ENCODE measurements at places on chromosomes 4 and X.

GRCh38 chr4:140255467-140255866 is 101.5 kb upstream of the MAML3 start:
- no peak for DNase-seq

GRCh38 chr4:182978152-182978827 is 61.1 kb upstream of the DCTD start:
- DNase-seq = no peak

- no peak for DNase-seq
Measured at GRCh38 chr4:109315818-109316217, 13.4 kb upstream of the COL25A1 start.

DNA sequence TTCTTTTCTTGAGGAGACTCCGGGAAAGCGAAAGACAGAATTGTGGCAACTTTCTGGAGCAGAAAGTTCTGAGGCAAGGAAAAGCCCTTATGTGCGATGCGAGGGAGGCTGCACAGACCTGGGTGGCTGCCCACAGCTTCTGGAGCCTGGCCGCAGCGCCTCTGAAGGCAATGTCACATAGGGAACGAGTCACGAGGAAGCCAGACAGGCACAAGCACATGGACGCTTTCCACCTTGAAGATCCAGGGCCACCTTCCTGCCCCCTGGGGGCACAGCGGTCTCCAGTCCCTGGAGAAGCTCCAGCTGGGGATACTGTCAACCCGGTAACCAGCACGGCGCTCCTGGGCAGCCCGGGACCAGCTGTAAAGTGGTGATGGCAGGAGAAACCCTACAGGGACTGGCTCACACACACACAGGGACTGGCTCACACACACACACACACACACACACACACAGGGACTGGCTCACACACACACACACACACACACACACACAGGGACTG is 69.8 kb downstream of the MTNR1A start:
- DNase-seq = no peak

GRCh38 chrX:37578045-37578444 is 6.6 kb downstream of the LANCL3 start:
- DNase-seq = no peak

- DNase-seq = no peak
Measured at GRCh38 chr4:24527371-24527770, 57.0 kb downstream of the DHX15 start.

- DNase-seq = no peak
Measured at GRCh38 chr4:104901961-104902605, 244.6 kb upstream of the TET2 start.

DNA sequence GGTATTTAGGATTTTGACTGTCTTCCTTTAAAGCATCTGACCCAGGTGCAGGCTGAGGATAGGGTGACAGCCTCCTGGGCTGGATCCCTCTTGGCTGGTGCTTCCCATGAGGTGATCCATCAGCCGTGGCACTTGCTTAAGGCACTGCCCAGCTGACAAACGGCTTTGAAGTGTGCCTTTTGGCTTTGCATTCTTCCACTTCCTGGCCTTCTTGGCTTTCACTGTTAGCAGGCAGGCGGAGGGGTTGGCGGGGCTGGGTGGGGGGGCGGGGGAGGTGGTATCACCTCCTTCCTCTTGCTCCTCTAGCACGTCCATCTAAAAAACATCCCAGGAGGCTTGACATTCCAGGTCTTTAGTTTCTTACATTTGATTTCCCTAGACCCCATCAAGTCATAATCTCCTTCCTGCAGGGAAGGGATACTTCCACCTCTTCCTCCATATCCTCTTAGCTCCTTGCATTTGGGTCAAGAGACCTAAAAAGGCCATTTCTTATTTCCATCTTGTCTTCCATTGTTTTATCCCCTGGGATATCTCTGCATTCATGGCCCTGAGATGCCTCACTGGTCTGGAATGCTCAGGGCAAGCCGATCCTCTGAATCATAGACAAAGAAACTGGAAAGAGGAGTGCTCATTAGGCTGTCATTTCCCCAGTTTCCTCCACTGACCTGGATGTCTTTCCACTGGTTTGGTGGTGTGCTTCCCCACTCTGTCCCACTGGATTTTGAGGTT is 11.3 kb upstream of the APLN start:
- no peak for DNase-seq

- DNase-seq = no peak
Measured at GRCh38 chr4:146273204-146273901, 59.0 kb downstream of the REELD1 start.

- no peak for DNase-seq
Measured at GRCh38 chr4:187268940-187269339, 545.3 kb upstream of the FAT1 start.

GRCh38 chr4:147836807-147837206 is 104.9 kb downstream of the ARHGAP10 start:
- no peak for DNase-seq

GRCh38 chr4:108683479-108683878 is 33.1 kb downstream of the OSTC start:
- no peak for DNase-seq

- DNase-seq = no peak
Measured at GRCh38 chr4:126853715-126854114, 779.0 kb upstream of the INTU start.

- DNase-seq = no peak
Measured at GRCh38 chr4:151426513-151426912, 17.5 kb downstream of the FHIP1A start.

GRCh38 chr4:159010563-159011260 is 92.2 kb upstream of the RAPGEF2 start:
- DNase-seq = no peak

- no peak for DNase-seq
Measured at GRCh38 chr4:66899422-66900065, 645.8 kb downstream of the CENPC start.

DNA sequence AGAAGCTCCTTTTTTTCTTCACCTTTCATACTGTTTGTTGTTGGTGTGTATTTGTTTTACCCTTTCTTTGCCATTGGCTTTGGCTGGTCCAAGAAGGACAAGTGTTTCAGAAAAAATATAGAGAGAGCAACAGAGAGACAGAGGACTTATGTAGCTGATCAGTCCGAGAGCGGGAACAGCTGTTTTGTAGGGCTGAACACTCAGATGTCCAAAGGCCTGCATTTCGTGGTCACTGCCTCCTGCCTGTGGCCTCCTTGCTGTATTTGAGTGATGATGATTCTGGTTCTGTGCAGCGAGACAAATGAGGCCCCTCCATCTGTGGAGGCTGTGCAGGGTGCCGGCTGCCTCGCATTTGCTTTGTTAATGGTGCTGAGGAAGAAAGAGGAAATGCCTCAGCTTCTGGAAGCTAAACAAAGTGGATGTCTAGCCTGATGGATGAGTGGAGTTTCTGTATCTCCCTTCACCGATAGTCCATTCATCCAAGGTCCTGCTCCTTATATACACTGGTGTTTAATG is 19.8 kb upstream of the STOX2 start:
- DNase-seq = no peak

DNA sequence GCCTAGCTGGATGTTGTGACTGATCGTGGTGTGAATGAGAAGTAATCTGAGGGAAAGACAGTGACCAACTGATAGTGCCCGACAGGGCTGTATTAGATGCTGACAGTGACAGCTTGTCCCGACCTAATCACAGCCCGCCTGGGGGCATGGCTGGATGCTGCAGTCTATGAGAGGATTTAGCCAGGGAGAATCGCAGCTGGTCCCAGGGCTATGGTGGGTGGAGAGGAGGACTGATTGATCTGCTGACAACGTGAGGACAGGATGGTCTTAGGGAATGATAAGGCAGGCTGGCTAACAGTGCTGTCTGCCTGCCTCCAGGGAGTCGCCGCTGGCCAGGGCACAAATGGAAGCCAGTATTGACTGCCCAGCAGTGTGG is 621 bp upstream of the SUV39H1 start:
- no peak for DNase-seq

DNA sequence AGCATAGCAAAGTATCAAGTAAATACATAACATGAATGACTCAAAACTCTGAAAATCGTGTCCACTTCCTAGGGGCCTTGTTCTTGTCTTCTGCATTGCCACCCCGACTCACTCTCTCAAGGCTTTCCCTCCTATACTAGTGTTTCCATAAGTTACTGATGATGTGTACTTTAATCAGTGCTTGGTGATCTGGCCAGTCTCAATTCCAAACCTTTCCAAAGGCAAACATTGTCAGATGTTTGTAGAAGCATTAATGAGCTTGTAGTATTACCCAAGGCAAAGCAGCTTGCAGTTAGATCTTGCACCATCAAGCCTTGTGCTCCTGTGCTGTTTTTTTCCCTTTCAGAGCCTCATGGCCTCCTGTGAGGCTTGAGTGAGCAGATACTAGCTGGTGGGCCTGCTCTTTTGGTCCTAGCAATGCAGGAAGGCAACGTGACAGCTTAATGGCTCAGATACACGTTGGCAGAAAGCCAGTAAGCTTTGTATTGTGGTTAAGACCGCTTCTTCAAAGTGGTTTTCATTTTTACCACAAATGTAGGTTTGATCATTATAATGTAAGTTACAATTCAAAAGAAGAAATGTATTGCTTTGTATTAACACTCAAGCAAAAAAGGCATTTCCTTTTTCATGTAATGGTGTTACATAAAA is 51.8 kb downstream of the RBPJ start:
- DNase-seq = peak; percentile 18

- DNase-seq = no peak
Measured at GRCh38 chr4:7906171-7906701, 33.4 kb downstream of the AFAP1 start.

DNA sequence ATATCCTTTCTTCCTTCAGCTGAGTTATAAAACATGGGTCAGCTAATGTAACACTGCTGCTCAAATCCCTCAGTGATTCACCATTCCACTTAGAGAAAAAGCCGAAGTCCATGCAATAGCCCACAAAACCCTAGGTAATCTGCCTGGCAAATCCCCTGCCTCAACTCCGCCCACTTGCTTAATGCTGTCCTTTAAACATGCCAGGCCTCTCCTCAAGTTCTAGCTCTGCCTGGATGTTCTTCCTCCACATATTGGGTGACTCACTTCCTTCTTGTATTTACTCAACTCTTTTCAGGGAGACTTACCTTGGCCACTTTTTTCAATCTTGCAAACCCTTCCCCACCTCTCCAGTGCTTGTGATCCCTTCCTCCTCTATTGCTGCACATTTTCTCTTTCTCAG is 89.8 kb downstream of the EMCN start:
- DNase-seq = no peak

- no peak for DNase-seq
Measured at GRCh38 chrX:142076633-142077032, 128.5 kb downstream of the MAGEC2 start.

DNA sequence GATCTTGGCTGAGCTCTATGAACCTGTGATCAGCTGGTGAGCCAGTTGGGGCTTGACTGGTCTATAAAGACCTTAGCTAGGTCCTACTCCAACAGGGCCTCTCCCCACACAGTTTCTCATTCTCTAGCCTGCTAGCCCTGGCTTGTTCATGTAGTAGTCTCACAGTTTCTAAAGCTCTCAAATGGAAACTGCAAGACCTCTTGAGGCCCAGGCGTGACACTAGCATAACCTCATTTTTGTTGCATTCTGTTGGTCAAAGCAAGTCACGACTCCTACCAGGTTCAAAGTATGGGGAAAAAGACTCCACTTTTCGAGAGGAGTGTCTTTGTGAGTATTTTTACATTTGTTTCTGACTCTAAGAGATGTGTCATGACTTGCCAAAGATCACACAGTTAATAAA is 50.9 kb downstream of the CEP44 start:
- DNase-seq = no peak

GRCh38 chr4:985123-985830 is 1.6 kb upstream of the IDUA start:
- DNase-seq = peak; percentile 41

- no peak for DNase-seq
Measured at GRCh38 chr4:75699299-75699698, 25.1 kb upstream of the USO1 start.
